Osteocyte (in vitro differentiated cells): ENCODE measurements at places on chromosomes 1 and 21. TPM values are rescaled to one million over a fixed set of nuclear protein-coding genes. Genes with fewer than 3 reads are reported as not detected.
A peak's percentile ranks its signal among the peaks of the same experiment; 100 is the strongest.

The GRHL3 gene
- total RNA-seq, result not detected in 2 replicates

The OR10Z1 gene
- not detected in 2 replicates for total RNA-seq

The SLC5A9 gene
- not detected in 2 replicates for total RNA-seq

The ADAMTSL4 gene
- total RNA-seq, result 2.3 and 2.6 TPM in 2 replicates

The MEGF6 gene
- 255 and 262 TPM in 2 replicates for total RNA-seq

The DIRAS3 gene
- total RNA-seq, result 1.4 and 1.7 TPM in 2 replicates

The HSD3B2 gene
- total RNA-seq, result not detected in 2 replicates

DNA sequence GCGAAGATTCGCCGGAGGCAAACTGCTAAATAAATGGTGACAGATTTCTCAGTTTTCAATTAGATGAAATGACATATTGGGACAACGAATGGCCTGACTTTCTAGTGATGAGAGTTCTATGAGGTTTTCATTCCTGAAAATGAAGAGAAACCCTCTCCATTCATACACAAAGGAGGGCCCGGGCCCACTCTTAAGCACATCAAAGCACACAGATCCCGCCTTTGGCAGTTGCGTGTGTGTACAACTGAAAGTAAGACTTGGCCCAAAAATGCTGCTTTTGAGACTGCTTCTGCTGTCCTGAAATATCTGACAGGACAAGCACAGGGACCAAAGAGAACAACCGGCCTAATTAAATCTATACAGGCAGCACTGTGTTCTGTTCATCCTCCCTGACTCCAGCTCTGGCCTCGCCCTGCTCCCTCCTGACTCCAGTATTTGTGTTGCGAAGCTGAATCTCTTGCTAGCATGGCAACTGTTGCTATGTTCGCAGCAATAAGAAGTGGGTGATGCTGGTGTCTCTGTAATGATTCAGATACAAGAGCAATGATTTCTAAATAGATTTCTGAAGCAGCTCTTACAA is 7.4 kb downstream of the LRRC53 start:
- no peak for DNase-seq

DNA sequence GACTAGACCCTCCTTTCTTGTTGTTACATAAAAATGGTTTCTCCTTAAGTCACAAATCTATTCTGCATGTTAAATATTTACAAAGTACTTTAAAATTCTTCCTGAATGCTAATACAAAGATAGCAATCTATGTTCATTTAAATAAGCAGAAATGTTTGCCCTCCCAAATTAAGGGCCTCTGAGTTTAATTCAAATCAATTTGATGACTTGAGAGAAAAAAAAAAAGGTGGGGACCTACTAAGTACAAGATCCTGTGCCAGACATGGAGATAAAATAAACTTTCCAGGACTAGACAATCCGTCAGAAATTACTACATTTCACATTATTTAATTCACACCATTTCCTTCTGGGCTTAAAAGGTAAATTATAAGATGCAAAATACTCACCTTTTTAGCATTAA is 548.3 kb downstream of the DPYD start:
- DNase-seq, result no peak

- no peak for DNase-seq
Observed at GRCh38 chr1:11543392-11543791, 64.4 kb downstream of the DISP3 start.

GRCh38 chr1:6239950-6240768 is 3.8 kb upstream of the HES3 start:
- DNase-seq, result no peak

- no peak for DNase-seq
Observed at GRCh38 chr1:30753660-30754123, 3.9 kb downstream of the LAPTM5 start.

DNA sequence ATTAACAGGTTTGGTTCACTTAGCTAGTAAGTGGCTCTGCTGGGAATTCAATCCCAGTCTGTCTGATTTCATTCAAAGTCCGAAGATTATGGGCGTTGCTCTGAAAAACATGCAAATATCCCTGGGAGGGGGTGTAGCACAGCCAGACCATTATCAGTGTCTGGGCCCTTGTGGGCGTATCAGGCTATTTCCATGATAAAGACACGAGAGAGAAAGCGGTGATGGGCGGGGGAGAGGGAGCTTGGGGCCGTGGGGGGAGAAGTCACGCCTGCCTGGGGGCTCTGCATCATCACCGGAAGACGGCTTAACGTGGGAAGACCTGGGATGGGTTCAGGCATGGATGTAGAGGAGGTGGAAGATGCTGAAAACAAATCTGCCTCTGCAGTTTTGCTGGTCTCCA is 25.8 kb downstream of the IL6R start:
- no peak for DNase-seq

DNA sequence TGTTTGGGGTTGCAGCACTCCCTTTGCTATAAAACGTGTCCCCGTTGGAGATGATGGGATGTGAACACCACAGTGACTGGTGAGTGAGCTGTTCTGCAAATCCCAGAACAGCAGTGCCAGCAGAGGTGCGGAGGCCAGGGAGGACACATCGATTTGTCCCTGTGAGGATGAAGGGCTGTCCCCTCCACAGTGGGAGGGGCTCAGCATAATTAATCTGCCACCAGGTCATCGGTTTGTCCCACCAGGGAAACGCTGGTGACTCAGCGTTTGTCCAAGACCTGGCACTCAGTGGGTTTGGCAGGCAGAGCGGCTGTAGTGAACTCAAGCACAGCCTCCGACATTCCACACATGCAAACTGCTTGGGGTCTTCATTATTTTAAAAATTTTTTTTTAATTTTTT is 22.8 kb upstream of the PDE9A start:
- no peak for DNase-seq

DNA sequence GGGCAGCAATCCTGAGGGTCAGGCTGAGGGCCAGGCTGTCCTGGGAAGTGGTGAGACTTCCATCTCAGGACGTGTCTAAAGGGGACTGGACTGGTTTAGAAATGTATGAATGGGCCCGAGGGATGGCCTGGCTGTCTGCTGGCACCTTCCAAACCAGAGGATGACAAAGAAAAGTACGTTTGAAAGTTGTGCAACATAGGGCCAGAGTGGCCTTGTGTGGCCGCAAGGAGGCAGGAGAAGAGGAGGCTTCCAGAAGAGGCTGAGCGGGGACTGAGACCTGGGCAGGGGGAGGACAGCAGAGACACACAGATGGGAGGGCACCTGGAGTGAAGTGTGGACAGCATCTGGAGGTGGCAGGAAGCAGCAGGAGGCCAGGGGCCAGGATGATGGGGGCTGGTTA is 2.6 kb upstream of the SYTL1 start:
- no peak for DNase-seq

GRCh38 chr1:45730075-45730779 is 20.2 kb downstream of the IPP start:
- no peak for DNase-seq

- DNase-seq, result no peak
Observed at GRCh38 chr21:15701830-15702229, 28.0 kb upstream of the USP25 start.

DNA sequence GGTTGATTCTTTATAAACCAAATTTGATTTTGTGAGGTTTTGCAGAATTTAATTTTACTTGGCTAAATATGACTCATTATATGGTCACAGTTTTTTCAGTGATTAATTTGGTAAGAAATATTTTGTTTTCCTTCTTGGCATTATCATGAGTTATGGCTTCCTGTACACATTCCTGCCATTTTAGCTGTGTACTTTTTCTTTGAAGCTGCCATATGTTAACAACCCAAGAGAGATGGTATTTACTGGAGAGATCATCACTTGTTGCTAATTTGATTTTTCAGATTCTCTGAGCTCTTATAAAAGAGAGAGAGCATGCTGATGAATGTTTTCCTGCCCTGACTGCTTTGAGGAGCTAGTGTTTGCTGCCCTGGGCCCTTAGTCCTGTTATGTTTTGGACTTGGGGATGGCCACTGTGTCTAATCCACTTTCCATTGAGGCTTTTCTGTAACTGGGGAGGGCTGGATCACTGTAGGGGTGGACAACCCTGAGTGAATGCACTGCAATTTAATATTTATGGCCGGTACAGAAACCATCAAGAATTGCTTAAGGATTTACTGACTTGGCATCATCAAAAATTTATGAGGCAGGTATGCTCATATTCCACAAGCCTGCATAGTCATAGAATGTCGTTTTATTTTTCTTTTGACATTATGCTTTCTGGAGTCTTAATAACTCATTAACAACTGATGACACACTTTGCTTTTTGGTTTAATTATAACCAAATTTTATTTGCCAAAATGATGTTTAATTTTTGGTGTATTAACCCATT is 200.9 kb downstream of the DISC1 start:
- no peak for DNase-seq

- no peak for DNase-seq
Observed at GRCh38 chr1:108114033-108114599, 86.0 kb downstream of the SLC25A24 start.

DNA sequence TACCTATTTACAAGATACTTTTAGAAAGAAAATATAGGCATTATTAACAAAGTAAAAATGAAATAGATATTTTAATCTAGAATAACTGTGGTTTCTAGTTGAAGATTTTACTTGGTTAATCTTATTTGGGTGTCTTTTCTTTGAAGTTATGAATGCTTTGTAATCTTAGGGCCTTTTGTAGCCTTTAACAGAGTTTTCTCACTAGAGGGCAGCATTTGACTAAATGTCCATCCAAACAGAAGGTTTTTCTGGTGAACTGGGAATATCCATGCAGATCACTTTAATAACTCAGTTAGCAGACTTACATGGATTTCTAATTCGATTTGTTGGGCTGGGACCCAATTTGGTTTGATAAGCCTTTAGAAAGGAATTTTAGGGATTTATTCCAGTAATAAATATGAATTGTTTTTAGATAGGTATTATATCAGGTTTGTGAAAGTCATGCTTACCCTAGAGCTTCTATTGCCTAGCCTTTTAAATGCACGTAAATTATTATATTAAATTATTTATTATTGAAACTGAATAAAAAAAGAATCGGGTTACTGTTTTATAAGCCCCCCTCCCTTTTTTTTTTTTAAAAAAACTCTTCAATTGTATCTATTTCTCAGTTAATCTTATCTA is 119.7 kb downstream of the ZNF326 start:
- DNase-seq, result no peak

- DNase-seq, result peak; percentile 64
Observed at GRCh38 chr1:109622895-109623294, 3.3 kb downstream of the AMPD2 start.

- no peak for DNase-seq
Observed at GRCh38 chr1:60390593-60391282, 317.2 kb upstream of the C1orf87 start.

DNA sequence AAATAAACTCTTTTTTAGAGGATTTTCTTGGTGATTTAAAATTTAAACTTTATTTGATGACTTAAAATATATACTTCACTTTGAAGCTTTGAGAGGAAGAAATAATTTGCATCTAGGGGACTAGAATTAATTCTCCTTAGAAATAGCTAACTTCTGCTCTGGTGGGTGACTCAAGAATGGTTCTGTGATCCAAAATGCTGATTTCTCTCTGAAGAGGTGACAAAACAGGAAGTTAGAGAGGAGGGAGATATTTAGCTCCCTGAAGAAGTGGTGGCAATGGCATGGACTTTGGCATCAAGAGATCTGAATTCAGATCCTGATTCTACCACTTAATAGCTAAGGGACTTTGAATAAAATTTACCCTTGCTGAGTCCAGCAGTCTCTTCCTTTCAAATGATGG is 125.8 kb upstream of the ATP1B1 start:
- DNase-seq, result no peak

DNA sequence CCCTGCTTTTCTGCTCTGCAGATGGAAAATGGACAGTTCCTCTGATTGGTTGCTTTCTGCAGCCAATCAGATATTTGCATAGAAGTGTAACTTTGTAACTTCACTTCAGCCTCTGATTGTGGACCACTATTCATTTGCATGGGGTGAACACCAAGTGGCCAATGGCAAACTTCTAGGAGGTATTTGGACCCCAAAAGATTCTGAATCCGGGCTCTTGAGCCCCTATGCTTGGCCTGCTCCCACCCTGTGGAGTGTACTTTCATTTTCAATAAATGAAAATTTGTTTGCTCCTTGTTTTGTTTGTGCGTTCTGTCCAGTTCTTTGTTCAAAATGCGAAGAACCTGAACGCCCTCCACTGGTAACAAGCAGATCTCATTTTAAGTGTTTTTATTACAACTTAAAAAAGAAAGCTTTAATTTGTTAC is 6.4 kb upstream of the GSTM4 start:
- no peak for DNase-seq

DNA sequence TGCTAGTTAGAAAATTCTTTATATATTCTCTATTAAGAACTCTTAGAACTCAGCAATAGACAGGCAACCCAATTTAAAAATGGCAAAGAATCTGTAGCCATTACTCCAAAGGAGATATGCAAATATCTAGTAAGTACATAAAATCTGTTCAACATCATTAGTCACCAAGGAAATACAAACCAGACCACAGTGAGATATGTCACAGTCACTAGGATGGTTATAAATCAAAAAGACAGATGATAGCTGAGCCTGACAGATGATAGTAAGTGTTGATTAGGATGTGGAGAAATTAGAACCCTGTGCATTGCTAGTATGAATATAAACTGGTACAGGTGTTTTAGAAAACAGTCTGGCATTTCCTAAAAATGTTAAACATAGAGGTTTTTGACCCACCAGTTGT is 26.6 kb downstream of the SRSF11 start:
- DNase-seq, result no peak

DNA sequence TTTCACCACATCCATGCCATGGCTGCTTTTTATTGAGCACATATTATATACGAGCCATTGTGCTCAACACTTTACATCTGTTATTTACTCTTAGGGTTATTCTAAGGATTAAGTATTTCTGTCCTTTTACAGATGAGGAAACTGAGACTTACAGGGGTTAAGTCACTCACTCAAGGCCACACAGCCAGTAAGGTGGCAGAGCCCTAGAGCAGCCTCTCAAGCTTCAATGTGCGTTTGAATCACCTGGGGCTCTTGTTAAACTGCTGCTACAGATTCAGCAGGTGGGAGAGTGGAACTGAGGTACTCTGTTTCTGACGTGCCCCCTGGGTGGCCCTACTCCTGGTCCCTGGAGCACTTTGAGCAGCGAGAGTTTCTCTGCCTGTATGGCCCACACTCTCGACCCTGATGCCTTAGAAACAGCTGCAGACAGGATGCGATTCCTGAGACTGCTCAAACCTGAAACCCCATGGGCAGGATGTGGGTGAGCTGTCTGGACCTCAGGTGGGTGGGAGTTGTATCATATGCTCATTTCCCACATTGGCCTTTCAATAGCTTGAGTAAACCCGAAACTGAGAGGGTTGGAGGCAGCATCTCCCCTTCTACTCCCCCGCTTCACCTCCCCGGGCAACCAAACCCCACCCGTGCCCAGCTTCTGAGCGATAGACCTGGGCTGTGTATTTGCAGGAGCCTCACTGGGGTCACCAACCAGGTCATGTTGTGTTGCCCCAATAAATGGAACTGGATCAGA is 59.3 kb downstream of the MAN1C1 start:
- no peak for DNase-seq
